ENCODE measurements at places on chromosomes 11 and 22.
A peak's percentile ranks its signal among the peaks of the same experiment; 100 is the strongest.

- no peak for DNase-seq
Observed at GRCh38 chr11:43931717-43932039, 10.8 kb upstream of the C11orf96 start.

GRCh38 chr22:44403166-44403565 is 90.4 kb upstream of the SHISAL1 start:
- DNase-seq, result no peak

DNA sequence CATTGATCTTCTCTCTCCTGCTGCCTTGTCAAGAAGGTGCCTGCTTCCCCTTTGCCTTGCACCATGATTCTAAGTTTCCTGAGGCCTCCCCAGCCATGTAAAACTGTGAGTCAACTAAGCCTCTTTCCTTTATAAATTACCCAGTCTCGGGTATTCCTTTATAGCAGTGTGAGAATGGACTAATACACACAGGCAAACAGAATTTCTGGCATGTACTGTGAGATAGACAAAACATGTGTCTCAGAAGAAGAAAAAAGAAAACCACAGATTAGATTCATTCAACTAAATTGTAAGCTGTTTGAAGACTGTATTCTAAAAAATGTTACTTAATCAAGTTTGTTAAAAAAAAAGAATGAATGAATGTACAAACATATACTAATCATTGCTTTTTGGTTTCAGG is 1.5 kb upstream of the MMP20 start:
- peak; percentile 52 for DNase-seq

DNA sequence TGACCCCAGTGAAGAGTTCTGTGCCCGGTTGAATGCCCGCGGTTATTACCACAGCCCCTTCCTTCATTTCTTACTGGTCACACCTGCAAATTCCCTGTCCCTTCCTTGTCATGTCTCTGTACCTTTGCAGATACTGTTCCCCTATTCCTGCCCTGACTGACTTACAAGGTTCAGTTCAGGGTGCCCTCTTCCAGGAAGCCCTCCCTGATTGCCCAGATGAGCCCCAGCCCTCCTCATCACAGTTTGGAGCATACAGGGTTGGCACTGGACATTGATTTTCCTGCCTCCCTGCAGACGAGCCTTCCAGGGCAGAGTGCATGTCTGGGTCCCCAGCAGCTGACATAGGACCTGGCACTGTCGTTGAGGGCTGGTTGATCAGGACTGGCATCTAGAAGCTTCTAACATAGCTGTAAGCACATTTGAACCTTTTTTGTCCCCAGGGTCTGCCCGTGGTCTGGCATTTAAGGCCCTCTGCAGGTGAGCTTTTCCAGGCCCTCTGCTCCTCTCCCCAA is 70.4 kb upstream of the SHISAL1 start:
- DNase-seq, result no peak

DNA sequence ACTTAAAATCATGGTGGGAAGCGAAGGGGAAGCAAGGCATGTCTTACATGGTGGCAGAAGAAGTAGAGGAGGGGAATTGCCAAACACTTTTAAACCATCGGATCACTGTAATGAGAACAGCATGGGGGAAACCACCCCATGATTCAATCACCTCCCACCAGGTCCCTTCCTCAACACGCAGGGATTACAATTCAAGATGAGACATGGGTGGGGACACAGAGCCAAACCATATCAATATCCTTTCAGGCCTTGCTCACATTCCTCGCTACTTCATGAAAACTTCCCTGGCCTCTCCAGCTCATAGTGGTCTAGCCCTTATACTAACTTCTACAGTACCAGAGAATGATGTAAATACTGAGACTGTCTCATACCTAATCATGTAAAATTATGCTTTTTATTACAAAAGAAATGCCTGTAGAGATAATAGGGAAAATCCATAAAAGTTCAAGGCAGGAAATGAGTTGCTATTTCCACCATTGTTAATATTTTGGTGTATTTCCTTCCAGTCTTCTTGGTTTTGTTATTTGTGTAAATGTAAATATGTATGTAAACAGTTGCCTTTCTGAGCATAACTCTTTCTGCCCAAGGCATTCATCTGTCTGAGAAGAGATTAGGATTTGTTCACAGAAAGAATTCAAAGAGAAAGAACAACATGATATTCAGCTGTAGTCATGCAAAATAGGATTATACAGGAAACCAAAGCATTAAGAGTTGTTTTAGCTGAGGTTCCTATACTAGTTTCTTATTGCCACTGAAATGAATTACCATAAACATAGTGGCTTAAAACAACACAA is 104.3 kb upstream of the LDLRAD3 start:
- no peak for DNase-seq
